ENCODE measurements at places on chromosomes 3 and 15.

DNA sequence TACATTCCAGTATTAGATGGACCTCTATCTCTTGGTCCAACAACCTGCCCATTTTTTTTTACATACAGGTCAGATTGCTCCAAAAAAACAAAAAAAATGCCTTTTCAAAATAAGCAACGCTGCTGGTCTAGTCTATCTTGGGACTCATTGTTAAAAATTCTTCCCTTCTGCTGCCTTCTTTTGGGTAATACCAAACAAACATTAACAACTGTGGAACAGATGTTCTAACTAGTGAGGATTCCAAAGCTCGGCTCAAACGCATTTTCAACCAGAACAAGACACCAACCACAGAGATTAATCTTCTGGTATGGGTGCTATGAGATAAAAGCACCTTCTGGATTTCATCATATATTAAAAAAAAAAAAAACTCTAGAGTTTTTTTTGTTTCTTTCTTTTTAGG, 24.7 kb downstream of the ARHGAP31 start:
- DNase-seq: no peak

DNA sequence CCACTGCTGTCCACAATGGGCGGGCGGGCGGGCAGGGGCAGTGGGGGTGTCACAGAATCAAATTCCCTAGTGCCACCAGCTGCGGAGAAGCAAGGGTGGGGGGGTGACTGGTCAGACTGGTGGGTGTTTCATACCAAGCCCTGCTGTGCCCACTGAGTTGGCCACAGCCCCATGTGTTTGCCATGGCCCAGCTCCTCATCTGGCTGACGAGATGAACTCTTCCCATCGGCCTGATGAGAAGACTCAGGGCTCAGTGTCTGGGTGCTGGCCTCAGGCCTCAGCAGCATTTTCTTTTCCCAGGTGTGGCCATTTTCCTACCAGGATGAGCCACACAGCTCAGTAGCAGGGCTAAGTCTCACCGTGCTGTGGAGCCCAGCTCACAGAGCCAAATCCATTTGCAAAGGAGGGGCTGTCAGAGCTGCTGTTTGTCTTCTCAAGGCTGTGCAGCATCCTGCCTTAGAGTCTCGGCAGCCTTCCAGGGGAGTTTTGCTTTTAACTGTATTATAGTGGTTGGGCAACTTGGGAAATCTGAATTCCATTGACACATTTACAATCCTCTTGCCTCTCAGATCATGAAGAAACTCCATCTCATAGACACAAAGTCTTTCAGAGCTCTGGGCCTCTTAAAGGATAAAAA, 176.8 kb downstream of the ABHD5 start:
- no peak for DNase-seq

DNA sequence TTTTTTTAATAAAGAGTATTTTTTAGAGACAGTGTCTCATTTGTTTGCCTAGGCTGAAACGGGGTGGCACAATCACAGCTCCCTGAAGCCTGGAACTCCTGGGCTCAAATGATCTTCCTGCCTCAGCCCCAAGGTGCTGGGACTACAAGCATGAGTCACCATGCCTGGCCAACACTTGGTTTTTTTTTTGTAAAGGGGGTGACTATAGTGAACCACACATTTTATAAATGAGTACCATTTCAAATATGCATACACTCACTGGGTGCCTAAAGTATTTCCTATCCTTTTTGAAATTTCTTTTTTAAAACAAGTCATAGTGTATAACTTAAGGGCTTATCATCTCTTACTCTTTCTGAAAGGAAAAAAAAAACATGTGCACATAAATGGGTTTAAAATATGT, 325.2 kb upstream of the MEIS2 start:
- DNase-seq: no peak

- no peak for DNase-seq
Measured at GRCh38 chr15:74616996-74617395, 1.4 kb downstream of the CLK3 start.

GRCh38 chr3:190077395-190078045, 43.2 kb downstream of the P3H2 start:
- DNase-seq: no peak

DNA sequence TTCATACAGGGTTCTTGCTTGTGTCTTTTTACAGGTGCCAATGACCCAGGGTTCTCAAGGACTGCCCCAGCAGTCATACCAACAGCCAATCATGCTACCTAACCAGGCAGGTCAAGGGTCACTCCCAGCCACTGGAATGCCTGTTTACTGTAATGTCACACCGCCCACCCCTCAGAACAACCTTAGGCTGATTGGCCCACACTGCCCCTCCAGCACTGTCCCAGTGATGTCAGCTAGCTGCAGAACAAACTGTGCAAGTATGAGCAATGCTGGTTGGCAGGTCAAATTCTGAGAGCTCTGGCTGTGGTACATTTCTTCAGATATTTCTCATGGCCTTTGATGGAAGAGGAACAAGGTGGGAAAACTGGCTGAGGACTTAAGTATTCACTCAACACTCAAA, 154.3 kb downstream of the ARPP21 start:
- DNase-seq: no peak

DNA sequence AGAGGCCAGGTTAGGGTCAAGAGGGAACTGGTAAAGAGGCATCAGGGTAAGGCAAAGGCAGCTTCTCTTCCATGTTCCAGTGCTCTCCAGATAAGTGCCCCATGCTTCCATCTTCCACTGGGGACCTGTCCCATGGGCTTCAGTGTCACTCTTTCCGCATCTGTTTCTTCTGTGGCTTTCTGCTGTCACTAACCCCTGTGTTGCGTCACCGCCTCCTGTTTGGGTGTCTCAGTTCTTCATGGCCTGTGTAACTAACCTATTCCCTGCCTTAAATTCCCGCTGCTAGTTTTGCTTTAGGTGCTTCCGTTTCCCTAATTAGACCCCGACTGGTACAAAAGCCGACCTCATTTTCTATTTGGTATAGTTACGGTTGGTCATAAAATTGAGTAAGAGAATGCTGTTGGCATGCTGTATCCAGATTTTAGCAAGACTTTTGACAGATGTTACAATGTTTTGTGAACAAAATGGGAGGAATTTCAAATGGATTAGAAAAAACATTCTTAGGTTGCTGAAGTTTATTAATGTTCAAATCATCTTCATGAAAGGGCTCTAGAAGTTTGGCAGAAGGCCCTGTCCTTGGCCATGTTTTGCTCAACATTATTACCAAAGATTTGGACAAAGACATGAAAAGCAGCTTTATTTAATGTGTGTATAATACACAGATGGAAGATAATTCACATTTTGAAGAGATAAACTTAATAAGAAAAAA, 245.3 kb downstream of the BBX start:
- DNase-seq: no peak

DNA sequence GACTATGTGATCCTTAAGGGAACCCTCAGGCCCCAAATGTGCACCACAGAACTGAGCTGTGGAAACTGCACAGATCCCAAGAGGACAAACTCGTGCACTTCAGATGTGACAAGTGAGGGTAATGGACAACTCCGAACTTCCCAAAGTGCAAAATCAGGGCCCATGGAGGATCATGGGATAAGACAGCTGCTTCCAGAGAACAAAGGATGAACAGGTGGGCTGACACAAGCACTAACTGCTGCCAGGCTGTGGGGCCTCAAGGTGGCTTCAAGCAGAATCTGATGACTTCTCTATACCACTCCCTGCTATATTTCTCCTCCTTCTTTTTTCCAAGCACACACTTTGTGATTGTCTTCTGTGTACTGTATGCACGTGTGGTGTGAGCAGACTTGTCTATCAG, 5.4 kb downstream of the TARS3 start:
- no peak for DNase-seq

- DNase-seq: no peak
Measured at GRCh38 chr3:55006244-55006676, 78.4 kb upstream of the LRTM1 start.

DNA sequence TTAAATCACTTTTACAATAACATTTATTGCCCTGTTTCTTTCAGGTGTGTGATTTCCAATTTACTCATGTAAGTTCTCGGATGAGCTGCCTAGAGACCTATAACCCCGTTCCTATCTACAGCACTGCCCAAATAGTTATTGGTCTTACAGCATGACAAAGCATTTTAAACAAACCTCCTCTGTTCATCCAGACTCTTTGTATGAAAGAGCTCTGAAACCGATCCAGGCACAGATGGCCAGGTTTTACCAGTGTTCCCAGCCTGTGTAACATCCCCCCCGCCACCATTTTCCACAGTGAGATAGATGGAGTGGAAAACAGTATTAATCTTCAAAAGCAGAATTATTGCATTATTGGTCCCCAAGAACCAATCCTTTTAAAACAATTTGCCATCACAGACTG, 59.0 kb upstream of the SPTSSB start:
- no peak for DNase-seq

DNA sequence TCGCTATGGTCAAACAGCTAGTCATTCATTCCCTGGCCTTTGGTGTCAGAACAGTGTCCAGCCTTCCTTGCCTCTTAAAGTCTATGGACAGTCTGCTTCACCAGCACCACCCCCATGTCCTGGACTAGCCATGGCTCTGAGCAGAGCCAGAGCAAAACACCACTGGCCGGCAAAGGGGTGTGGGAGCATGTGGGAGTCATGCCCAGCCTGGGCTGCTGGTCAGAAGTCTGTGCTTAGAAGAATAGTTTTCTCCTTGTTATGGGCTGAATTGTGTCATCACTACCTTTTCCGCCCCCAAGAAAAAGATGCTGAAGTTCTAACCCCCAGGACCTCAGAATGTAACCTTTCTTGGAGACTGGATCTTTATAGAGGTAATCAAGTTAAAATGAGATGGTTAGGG, 132.9 kb upstream of the LPP start:
- DNase-seq: no peak

GRCh38 chr3:64343689-64344430, 118.6 kb upstream of the PRICKLE2 start:
- DNase-seq: no peak

DNA sequence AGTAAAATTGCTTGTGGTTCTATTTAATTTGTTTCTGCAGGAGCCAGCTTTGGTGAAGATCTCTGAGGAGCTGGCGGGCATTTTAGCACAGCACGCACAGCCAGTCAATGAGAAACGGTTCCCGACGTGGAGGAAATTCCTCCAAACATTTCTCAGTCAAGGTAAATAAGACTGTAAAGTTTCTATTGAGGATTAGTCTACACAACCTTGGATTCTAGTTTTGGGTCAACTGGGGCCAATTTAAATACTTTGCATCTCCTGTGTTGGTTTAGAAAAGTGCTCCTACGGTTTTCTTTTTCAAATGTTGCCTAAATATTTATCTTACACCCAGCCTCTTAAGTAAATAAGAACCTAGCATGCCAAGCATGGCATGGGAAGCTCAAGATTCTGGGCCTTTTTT, 104.0 kb upstream of the C15orf61 start:
- no peak for DNase-seq

Data from CD4-positive, alpha-beta T cell treated with Interferon alpha-2 for 1 hour (primary cell).